ENCODE measurements at places on chromosomes 7 and 10.

GRCh38 chr7:139427788-139428187, 55.7 kb downstream of the KLRG2 start:
- no peak for DNase-seq

- no peak for DNase-seq
These were observed 30.4 kb downstream of the VPS50 start for GRCh38 chr7:93262535-93262934.

- no peak for DNase-seq
These were observed 125.1 kb downstream of the PLXNA4 start for GRCh38 chr7:132451161-132451560.

DNA sequence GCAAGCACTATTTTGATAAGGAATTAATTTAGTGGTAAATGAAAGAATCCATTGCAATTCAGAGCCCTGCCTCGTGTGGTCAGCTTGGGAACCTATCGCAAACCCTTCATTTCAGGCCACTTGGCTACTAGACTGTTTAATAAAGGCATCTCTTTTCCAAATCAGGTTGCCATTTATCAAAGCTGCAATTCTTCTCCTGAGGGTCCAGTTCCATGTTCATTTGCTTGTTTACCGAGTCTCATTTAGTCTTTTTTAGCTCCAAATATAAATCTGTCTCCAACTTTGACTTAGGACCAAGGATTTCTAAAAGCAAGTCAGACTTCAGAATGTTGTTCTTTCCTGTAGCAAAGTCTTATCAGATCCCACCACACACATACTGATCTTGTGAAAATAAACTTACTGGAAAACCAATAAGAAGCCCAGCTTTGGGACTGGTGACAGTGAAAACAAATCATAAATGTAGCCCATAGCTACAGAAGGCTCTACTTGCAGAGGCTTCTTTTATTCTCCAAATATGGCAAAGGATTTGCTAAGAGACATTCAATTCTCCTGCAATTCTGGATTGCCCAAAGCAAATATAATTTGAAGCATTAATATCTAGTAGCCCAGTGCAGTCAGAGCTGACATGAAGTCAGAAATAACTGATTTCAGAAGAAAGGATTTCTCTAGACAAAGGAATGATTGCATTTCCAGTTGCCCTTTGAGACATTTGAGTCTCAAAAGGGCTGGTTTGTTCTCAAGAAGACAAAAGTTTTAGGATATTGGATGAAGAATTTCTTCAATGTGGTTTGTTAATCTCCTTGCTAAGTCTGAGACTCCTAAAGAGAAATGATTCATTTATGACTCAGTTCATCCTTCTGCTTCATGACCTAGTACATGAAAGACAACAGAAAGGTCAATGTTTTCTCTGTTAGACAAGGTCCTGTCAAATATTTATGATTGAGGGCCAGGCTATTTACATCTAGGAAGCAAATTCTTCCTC, 28.0 kb downstream of the PPP1R3C start:
- no peak for DNase-seq

DNA sequence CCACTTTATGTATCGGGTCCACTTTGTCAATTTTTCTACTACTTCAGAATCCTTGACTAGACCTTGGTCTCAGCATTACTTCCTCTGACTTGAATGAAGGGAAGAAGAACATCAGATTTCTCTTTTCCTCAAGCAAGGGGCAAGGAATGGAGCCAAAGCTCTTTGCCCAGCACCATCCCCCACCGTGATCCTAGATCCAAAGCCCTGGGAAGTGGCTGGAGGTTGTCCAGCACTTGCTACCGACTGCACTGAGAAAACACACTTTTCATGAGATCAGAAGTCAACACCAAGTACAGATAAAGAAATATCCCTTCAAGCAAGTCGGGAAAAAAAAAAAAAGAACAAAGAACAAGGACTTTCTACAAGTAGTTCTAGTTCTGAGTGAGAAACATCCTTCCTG, 102.1 kb upstream of the DDC start:
- no peak for DNase-seq
